Urothelium cell line (cell line): ENCODE measurements at places on chromosomes 2 and 18.

DNA sequence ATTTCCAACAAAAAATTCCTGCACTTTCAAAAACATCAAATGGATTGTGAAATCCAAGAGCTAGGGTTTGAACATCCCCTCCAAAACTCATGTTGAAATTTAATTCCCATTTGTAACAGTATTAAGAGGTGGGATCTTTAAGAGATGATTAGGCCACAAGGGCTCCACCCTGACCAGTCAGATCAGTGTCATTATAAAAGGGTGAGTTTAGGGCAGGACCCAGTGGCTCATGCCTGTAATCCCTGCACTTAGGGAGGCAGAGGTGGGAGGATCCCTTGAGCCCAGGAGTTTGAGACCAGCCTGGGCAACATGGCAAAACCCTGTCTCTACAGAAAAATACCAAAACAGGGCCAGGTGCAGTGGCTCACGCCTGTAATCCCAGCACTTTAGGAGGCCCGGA lies 8.9 kb downstream of the GTF3C2 start:
- no peak for DNase-seq

DNA sequence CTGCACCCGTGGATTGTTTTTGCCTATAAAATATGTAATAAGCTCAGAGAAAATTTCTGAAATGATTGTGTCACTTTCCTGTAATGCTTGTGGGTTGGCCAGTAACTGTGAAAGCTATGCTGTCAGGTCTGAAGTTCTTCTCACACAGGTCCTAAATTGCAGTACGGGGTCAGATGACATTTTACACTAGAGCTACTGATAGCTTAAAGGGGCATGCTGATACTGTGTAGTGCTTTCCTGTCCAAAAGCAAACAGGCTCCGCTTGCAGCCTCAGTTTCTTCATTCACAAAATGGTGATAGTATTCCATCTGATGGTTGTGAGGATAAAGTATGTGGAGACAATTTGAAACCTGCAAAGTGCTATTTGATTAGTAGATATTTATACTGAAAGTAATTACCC lies 7.6 kb upstream of the FARSB start:
- no peak for DNase-seq

GRCh38 chr2:46225730-46226129 lies 71.5 kb upstream of the EPAS1 start:
- no peak for DNase-seq

DNA sequence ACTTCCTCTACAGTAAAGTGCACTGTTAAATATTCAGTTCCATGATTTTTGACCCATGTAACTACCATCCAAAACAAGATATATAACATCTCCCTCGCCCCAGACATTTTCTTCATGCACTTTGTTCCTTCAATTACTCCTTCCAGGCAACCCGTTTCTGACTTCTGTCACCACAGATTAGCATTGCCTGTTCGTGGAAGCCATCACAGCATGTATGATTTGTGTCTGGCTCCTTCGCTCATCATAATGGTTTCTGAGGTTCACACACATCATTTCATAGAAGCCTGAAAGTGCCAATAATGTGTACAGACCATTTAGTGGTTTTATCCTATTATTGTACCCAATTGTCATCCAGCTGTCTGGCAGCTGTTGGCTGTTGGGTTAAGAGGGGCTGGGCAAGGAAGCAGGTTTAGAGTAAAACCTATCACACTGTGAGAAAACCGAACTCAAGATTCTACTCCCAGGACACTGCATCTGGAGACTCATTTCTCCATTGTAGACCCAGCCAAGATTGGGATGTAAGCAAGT lies 16.1 kb downstream of the ARHGAP28 start:
- DNase-seq: no peak

DNA sequence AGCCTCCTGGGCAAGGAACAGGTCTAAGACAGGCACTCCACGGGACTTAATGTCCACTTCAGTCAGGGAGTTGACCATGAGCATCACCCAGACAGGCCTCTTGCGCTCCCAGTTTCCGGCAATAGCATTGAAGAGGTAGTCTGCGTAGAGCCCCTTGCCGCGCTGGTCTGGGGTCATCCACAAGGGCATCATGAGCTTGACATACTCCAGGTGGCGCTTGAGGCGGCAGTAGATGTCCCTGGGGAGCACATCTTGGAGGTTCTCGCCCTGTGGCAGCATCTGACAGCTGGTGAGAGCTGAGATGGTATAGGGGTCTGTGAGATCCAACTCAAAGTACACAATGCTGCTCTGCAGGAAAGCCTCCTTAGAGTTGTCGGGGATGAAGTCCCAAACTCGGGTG lies 10.6 kb downstream of the TRABD2A start:
- no peak for DNase-seq

- DNase-seq: no peak
These were observed 33.2 kb upstream of the YES1 start for GRCh38 chr18:845152-845819.

DNA sequence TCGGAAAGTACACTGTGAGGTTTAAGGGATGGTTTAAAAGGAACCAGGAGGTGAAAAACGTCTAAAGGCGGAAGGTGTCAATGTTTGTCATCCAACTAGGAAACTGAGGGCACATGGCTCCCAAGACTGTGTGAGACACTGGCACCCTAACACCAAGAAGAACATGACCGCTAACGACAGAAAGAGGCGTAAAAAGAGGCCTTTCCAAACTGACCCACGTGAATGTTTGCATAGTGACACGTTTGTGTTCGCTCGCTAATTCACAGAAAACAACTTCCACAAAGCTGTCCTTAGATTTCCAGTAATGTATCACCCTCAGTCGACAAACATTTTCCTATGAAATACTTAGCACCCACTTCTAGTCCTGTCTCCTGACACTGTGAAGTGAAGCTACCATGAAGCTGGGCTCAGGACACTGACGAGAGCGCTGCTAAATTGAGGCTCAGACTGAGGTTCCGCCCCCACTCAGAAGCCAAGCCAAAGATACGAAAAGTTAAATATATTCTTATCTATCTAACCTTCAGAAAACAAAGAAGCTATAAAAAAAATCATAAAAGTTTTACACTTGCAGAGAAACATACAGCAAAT lies 86.5 kb downstream of the ZNF516 start:
- no peak for DNase-seq

DNA sequence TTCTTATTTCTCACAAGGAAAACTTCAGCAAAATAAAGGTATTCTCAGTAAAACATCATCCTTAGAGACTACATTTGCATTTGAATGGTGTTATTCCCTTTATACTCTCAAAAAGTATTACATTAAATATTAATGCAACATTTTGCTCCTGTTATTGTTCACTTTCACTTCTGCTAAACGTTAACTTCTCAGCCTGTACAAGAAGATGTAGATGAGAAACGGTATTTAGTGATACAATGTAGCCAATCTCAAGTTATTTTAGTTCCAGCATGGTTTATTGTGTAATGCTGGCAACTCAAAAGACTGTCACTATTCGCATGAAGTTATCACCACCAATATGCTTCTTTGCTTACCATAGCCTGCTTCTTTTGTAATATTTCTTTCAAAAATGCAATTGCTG lies 514.1 kb downstream of the CPS1 start:
- DNase-seq: no peak

- DNase-seq: no peak
These were observed 61.2 kb downstream of the CCDC85A start for GRCh38 chr2:56244911-56245530.

- DNase-seq: no peak
These were observed 1582.9 kb upstream of the NXPH2 start for GRCh38 chr2:140363131-140363530.

DNA sequence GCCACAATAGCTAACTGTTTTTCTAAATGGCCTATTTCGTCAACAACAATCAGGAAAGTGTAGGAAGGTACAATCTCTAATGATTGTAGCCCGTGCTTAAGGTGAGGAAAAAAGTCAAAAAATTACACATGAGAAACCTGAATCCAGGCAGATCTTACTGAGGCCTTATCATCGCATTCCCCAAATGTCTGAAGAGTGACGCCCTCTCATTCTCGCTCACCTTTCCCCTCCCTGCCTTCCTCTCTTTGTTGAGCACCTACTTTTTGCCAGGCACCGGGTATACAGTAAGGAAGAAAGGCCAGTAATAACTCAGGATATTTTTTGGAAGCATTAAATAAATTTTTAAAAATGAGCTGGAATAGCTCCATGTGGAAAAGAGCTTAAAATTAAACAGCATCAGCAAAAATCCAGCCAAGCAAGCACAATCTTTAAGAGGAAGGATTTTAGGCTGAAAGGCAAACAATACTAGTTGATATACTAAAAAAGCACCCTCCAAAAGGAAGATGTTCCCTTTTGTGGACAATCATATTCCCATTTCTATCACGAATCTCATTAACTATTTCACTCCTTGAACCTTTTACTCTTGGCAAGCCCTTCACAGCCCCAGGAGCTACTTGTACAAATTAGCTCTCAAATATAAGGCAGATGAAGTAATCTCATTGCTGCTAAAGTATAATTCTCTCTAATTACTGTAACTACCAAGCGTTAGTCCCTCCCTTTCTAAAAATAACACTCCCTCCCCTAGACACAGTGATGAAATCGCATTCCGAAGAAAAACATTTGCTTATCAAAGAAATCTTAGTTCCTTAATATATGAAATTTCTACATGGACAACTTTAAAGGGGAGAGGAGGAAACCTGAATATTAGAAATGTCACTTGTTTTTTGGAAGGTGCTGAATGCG lies 40.0 kb downstream of the STAT1 start:
- DNase-seq: no peak

DNA sequence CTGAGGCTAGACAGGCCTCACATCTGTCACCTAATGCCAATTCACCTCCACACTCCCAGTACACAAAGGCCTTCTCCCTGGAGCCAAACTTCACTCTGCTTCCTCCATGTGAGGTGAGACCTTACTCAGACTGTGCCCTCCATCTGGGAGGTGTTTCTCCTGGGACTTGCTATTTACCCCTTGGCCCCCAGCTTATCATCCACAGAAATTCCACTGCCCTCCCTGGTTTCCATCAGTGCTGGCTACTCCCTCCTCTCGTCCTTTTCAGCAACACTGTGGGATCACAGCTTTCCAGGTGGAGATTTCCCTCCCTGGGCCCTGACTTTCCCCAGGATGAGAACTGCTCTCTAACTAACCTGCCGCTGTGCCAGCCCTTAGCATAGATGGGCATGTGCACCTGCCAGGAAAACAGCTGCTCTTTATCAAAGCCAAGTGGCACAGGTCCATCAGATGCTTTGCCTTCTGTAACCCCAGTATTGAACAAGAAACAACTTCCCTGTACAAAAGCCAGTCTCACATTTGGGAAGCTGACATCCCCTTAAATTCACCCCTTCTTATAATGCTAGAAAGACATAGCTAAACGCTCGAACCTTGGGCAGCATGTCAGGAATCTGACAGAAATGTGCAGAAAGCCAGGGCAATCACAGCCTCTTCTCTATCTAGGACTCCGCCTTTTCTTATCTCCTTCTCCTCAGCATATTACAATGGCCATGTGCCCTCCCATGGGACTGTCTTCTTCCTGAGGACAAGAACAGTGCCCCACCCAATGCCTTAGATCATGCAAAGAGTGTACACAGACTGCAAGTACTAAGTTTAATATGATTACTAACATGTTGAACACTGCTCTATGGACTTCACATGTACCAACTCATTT lies 535.5 kb upstream of the ID2 start:
- no peak for DNase-seq

DNA sequence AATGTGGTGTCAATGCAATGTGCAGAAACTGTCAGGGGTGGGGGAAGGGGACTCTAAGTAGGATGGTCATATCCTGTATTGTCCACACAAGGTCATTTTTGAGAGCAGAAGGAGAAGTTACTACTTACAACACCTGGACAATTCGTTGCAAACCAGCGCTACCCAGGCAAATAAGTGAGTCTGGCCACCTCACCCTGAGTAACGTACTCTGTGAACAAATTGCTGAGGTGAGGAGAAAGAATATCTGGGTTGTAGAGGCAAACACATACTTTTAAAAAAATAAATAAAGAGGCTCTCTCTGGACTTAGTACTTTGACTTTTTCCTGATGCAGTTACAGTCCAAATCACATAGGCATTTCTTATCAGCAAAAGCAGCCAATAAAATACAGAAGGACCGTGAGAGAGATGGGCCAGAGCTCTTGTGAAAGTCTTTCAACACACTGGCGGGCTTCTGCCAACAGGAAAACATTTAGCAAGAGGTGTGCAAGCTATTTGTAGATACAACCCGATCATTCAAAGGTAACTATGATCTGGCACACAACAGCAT lies 268.2 kb upstream of the ID2 start:
- DNase-seq: no peak

DNA sequence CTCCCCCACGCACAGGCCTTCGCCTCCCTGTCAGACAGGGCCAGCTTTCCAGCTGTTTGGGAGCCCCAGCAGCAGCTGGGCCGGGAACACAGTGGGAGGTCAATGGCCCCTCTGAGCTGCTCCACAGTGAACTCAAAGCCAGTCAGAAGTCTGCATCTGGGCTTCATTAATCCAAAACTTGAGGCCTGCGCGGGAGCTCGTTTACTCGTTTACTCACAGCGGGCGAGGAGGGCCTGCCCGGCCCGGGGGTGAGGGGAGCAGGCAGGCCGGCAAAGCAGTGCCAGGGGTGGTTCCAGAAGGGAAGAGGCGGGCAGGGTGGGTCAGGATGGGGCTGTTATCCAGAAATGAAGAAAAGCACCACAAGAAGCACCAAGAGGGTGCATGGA lies 36.8 kb upstream of the SEMA4C start:
- no peak for DNase-seq

GRCh38 chr18:51426996-51427395 lies 229.5 kb upstream of the MEX3C start:
- no peak for DNase-seq

GRCh38 chr2:24721470-24721869 lies 71.7 kb downstream of the PTRHD1 start:
- peak; percentile 38 for DNase-seq

DNA sequence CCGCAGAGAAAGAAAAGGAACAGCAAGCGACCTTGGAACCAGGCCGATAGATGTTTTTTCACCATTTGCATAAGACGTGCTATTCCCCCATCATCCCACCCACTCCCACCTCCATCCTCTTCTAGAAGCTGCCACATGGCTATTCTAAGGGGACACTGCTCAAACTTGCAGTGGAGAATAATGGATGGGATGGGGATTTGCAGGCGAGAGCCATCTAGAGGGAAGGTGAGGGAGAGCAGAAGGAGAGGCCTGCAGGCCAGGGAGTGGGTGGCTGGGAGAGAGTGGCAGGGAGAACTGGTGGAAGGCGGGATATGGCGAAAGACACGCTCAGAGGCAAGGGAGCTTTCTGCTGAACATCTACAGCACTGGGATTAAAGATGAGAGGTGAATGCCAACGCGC lies 84.9 kb downstream of the MAPK4 start:
- DNase-seq: no peak

DNA sequence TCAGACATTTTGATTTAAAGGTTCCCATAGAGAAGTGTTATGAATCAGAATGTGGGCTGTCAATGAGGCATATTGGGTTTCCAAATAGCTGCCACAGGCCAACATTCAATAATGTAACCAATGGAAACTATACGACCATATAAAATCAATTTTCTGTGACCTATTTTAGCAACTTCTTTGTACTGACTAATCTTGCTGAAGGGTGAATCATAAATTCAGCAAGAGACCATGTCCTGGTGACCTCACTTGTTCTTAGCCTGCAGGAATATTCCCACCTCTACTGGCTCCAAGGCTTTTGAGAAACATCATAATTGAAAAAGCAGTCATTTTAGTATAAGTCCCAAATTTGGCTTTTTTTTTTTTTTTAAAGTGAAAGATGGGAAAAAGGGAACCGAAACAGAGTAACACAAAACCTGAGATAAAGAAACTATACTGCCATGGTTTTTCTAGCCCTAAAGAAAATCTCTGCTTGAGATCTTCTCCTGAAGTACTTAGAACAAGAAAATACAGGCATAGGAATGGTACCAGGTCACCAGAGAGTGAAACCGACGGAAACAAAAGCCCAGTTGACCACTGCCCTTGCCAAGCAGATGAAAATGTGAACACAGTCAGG lies 32.1 kb downstream of the PLEKHM3 start:
- DNase-seq: no peak

GRCh38 chr2:234102112-234102511 lies 51.6 kb downstream of the SPP2 start:
- no peak for DNase-seq
